ENCODE measurements at places on chromosomes 3 and 15.

DNA sequence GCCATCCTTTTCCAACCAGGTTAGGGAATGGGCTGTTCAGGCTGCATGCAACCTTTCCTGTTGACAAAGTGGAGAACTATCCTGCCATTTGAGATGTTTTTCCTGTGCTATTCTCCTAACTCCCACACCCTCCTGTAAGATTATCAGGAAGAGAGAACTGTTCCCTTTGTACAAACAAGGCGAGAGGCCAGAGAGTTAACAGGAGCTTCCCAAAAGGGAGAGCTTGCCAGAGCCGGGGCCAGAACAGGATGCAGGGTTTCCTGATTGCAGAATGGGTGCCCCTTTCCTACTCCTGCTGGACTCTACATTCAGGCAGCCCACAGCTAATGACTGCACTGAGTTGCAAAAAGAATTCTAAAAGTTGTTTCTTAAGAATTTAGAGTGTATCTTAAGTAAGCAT, 17.1 kb downstream of the PML start:
- DNase-seq: no peak

DNA sequence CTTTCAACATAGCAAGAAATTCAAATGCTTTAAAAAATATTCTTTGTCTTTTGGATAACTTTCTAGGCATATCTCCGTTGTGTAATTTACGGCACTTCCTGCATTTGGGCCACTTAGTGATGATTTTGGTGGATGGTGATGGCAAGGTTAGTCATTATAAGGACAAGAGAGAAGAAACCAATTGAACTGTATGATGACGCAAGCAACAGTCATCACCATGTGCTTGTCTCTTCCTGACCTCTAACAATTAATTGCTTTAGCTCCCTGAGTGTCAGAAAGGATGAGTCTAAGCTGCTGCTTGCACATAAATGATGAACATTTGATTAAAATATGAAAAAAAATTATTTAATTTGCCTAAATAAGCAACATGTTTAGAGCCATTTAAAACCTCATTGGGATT, 11.3 kb upstream of the P2RY12 start:
- DNase-seq: no peak

- DNase-seq: no peak
These were observed 43.9 kb upstream of the ZPLD1 start for GRCh38 chr3:102390916-102391315.

- DNase-seq: no peak
These were observed 71.8 kb upstream of the HACD2 start for GRCh38 chr3:123656691-123657090.

DNA sequence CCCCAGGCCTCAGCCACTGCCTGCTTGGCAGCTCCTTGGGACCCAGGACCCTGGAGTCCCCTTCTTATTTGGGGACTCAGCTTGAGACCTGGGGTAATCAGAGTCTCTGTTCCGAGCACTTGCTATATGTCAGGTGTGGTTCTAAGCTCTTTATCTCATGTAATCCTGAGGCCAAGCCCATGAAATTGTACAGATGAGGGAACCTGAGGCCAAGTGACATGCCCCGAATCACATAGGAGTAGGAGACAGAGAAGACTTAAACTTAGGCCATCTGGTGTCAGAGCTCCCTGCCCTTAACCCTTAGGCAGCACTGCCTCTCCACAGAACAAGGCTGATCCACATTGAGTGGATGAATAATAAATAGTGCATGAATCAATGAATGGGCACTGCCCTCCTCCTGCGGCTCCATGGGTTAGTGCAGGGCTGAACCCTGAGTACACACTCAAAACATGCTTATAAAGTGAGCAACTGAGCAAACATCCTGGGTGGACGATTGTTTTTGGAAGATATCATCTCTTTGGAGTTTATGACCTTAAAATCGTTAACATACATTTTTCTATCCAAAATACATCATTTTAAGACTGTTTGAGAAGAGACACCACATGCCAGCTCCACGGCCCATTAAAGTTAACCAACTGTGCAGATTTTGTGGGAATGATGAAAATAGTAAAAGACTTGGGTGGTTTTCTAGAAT, 33.2 kb upstream of the IQSEC1 start:
- DNase-seq: no peak

DNA sequence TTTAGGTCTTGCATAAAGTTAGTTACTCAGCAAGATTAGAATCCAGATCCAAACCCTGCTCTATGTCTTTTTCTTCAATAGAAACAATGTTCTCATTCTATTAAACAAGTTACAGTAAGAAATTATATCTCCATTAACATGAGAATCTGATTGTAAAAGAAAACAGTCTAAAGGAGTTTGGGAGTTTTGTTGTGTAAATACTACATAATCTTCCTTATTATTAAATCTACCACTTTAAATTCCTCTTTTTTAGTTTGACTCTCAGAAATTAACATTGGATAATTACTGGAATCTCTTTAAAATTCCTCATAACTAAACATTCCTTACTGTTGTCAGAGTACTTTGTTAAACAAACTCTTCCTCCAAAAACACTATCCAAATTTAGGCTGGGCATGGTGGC, 1.7 kb upstream of the GOLIM4 start:
- no peak for DNase-seq

- no peak for DNase-seq
These were observed 351.5 kb upstream of the ICE2 start for GRCh38 chr15:60830479-60830878.

- no peak for DNase-seq
These were observed 5.0 kb downstream of the ACOX2 start for GRCh38 chr3:58531956-58532355.

DNA sequence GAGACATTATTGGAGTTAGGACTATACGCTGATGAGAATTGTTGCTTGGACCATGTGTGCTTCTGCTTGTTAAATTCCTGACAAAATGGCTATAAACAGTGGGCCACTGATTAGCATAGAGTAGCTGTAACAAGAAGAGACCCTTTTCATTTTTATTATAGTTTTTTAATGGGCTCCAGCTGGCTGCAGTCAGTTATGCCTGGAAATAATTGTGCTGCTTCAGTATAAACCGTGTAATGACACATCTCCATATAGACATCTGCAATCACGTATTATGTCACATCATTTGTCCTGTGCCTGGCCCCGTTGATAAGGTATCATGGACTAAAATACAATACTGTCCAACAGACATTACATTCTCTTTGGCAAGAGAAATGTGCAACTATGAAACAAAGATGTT, 50.9 kb downstream of the ARPP21 start:
- DNase-seq: no peak

- no peak for DNase-seq
These were observed 74.9 kb upstream of the TNIK start for GRCh38 chr3:171535133-171535532.

GRCh38 chr3:59115364-59116232, 65.8 kb upstream of the CFAP20DC start:
- no peak for DNase-seq

DNA sequence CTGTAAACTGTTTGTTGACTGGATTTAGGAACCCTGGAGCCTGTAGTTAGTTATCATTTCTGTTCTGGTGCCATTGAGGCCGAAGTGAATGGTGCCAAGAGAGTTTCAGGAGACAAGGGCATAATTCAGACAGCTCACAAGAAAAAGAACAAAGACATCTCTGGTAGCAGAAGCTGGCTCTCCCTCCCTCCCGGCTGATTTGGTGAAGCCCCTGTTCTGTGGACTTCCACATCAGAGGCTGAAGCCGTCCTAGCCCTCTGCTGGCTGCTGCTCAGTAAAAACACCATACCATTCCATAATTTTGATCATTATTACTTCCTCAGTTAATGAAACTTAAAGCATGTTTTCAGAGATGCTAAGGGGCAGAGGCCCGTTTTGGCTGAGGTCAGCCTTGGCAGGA, 381.2 kb upstream of the WNT5A start:
- DNase-seq: no peak

DNA sequence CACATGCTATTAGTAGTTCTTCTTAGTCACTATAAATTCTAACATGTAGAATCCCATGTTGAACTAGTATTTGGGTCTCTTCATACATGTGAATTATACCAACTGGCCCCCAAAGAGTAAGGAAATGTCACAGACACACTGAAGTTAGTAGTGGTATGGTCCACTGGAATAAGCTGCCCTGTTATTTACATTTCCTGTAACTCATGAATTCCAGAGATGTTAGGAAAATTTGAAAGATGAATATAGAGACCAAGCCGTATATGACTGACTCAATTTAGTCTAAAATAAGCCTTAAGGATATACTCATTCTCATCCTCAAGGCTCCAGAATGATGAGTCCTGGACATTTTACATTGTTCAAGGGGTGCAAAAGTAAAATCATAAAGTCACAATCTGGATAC, 81.2 kb downstream of the FBXL22 start:
- DNase-seq: no peak

DNA sequence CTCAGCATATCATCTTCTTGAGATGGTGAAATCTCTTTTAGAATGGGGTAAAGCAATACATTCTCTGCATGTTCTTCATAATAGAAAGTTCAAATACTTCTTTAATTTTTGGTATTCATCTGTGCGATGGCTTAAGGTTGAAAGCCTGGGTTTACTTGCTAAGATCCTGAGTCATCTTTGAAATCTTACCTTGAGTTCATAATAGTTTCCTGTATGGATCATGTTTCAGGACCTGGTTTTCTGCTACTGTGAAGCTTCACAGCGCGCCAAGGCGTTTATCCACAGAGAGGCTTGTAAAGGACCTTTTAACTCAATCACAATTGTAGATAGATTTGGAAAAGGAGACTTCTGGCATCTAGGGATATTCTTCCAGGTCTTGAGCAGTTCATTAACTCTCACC, 39.0 kb downstream of the MED12L start:
- no peak for DNase-seq

DNA sequence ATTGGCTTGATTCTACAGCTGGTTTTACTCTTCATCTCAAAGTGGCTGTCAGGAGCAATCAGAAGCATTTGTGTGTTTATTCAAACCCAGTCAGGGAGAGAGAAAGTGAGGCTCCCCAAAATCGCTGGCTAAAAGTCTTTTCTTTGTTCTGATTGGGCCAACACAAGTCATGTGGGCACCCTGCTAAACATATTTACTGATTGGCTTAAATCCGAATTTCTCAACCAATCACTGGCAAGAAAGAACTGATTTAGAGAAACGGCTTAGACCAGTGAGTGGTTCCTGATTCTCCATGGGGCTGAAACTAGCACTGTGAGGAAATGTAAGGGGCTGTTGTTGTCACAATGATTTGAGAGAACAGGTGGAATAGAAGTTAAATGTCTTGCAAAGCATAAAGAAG, 98.9 kb upstream of the PDZRN3 start:
- DNase-seq: no peak

GRCh38 chr3:4426261-4426781, 40.7 kb downstream of the SUMF1 start:
- no peak for DNase-seq

- no peak for DNase-seq
These were observed 31.3 kb upstream of the WNT5A start for GRCh38 chr3:55518451-55518850.

- no peak for DNase-seq
These were observed 86.6 kb downstream of the GPR156 start for GRCh38 chr3:120198305-120198878.

DNA sequence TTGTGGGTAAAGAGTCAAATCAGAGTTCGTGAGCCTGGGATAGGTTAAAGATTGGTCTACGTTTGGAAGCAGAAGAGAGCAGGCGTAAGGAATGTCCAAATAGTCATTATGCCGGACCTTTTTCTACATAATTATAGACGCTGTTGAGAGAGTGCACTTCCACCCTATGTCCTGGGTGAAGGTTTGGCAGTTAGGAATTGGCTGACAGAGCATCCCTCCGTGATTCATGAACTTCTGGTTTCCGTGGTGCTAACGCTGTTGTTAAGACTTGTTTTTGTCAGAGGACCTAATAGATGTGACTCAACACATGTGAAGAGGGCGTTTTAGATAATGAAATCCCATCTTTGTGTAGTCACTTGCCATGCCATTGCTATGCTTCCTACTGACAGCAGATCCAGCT, 1.1 kb downstream of the EAF1 start:
- no peak for DNase-seq

- no peak for DNase-seq
These were observed 75.0 kb downstream of the PEX5L start for GRCh38 chr3:179961703-179962078.

GRCh38 chr15:88241060-88241459, 15.5 kb downstream of the NTRK3 start:
- DNase-seq: no peak

DNA sequence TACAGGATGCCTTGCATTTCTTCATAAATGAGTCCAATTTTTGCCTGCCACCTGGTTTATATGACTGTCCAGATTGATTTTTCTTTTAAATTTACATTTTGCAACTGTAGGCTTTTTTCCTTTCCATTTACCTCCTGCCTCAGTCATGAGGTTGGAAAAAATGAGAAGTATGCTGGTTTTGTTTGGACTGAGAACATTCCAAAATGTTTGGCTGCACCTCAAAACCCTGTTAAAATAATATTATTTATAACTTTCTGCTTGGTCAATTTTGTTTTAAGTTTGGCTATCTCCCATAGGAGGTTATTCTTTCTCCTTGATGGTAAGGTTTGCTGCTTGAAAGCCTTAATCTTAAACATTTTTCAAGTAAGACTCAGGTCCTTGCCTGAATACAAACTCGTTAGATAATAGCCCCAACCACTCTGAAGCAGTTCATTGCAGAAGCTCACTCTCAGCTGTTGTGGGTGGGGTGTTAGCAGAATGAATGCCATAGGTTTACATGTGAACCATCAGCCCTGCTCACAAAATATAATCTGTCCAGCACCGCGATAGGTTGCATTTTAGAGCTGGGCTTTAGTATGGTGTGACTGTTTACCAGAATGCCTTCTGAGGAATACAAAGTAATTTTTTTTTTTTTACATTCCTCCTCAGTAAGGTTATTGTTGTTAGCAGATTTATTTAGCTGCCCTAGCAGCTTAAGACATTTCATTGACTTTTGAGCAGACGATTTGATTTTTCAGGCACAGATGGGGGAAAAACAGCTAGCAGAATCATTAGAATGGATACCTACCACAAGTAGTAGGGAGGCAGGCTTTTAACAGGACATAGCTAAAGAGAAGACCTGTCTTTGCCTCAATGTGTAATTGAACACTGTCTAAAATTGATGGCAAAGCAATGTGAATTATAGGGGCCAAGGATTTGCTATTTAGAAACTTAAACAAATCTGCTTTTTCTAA, 630.8 kb upstream of the KCNMB2 start:
- DNase-seq: no peak

DNA sequence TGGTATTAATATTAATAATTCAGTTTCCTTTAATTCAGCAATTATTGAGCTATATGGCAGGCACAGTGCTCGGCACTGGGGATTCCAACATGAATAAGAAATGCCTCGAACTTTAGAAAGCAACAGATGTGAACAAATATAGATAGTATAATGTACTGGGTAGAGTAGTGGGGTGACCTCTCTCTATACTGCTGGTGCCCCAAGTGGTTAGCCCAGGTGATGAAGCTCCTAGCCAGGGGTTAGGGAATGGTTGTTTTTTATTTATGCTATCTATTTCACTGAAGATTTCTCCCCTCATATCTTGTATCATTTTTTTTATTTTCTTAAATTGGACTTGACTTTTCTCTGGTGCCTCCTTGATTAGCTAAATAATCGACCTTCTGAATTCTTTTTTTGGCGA, 62.1 kb downstream of the BHLHE40 start:
- DNase-seq: no peak

- DNase-seq: no peak
These were observed 216.4 kb downstream of the DPH6 start for GRCh38 chr15:35329521-35329961.

- DNase-seq: peak; percentile 19
These were observed 13.6 kb upstream of the SMCO1 start for GRCh38 chr3:196528639-196529233.
